ENCODE measurements at places on chromosomes 7 and 10.
A peak's percentile ranks its signal among the peaks of the same experiment; 100 is the strongest.

- DNase-seq, result no peak
These were observed 1.2 kb downstream of the NT5C3A start for GRCh38 chr7:33061282-33061937.

GRCh38 chr7:106864298-106865081 lies 592 bp upstream of the PIK3CG start:
- no peak for DNase-seq

GRCh38 chr10:16968416-16969041 lies 151.3 kb upstream of the RSU1 start:
- DNase-seq, result peak; percentile 9

- peak; percentile 84 for DNase-seq
These were observed 85.4 kb downstream of the AKR1D1 start for GRCh38 chr7:138161600-138162081.

- DNase-seq, result peak; percentile 64
These were observed 87.4 kb upstream of the TNS3 start for GRCh38 chr7:47669178-47669891.

- DNase-seq, result no peak
These were observed 63.1 kb downstream of the TNS3 start for GRCh38 chr7:47518827-47519226.

GRCh38 chr7:5255832-5256231 lies 26.9 kb upstream of the SLC29A4 start:
- no peak for DNase-seq

Measured in RWPE1 (cell line).